ENCODE measurements at places on chromosomes 1 and 21.

GRCh38 chr1:182050481-182051448 lies 10.7 kb downstream of the ZNF648 start:
- DNase-seq = no peak

DNA sequence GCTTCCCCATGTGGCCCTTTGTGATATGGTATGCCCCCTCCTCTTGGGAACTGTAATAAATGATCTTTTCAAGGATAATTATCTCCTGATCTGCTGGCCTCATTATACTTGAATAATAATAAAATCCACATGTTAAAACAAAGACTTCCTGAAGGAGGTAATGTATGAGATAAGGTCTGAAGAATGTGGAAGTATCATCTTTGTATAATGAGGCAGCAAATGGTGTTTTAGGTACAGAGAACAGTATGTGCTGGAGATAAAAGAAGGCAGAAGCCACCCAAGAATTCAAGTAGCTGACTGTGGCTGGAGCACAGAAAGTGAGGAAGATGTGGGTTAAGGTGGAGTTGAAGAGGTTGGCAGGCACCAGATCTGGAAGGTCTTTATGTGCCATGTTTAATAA lies 12.8 kb upstream of the COG2 start:
- DNase-seq = no peak

DNA sequence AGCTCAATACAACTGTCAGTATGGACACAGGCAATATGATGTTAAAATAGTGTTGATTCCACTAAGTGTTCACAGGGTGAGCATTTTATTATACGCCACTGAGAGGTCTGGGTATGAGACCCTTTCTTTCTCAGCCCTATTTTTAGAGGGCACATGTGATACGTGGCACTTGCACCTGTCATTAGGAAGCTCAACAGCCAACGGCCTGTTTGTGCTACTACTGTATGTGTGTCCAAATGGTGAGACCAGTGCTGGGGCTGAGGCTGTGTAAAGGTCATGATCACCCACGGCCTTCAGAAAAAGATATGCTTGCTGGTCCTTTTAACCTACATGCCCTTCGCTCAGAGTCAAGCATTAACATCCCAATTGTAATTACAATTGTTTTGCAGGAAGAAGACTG lies 176.2 kb downstream of the DUSP10 start:
- no peak for DNase-seq

DNA sequence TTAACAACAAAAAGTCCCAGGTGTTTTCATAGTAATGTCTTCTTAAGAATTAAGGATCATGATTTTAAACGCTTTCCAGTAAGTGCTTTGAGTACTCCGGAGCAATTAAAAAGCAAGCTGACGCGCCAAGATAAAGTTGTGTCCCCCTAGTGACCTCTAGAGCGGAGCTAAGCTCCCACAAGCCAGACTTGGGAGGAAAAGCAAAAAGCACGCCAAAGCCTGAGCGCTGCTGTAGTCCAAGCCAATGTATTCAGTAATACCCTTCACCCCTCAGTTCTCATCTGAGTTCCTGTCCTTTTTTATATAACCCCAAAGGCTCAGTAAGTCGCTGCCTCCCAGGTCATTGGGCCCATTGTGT lies 3.5 kb upstream of the SLC44A5 start:
- no peak for DNase-seq

- DNase-seq = peak; percentile 23
Observed at GRCh38 chr1:117188170-117188815, 22.4 kb downstream of the VTCN1 start.

GRCh38 chr1:186798960-186799688 lies 29.6 kb upstream of the PLA2G4A start:
- no peak for DNase-seq

All from GM03348 (cell line).